ENCODE measurements at places on chromosomes 1 and 21. TPM values are rescaled to one million over a fixed set of nuclear protein-coding genes. Genes with fewer than 3 reads are reported as not detected.

GRCh38 chr1:200471739-200472138 lies 61.9 kb upstream of the ZNF281 start:
- DNase-seq = no peak

GRCh38 chr1:60745484-60745883 lies 336.9 kb upstream of the NFIA start:
- DNase-seq = no peak

- no peak for DNase-seq
These were observed 8.7 kb upstream of the DUSP12 start for GRCh38 chr1:161740921-161741320.

GRCh38 chr1:156559797-156560385 lies 12.5 kb downstream of the IQGAP3 start:
- no peak for DNase-seq

- DNase-seq = no peak
These were observed 4.6 kb upstream of the TRPM2 start for GRCh38 chr21:44348861-44349260.

- no peak for DNase-seq
These were observed 5.6 kb downstream of the ARHGEF16 start for GRCh38 chr1:3459940-3460671.

DNA sequence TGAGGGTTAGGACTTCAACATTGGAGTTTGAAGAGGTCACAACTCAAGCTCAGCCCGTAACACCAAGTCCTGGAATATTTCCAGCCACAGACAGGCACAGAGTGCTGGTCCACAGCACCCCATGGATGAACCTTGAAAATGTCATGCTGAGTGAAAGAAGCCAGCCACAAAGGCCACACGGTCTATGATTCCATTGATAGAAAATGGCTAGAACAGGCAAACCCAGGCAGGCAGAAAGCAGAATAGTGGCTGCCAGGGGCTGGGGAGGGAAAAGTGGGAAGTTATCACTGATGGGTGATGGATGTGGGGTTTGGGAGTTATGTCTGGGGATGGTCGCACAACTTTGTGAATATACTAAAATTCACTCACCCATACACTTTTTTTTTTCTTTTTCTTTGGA lies 21.3 kb downstream of the MX1 start:
- DNase-seq = no peak

- DNase-seq = no peak
These were observed 10.7 kb downstream of the SPEN start for GRCh38 chr1:15858069-15858670.

DNA sequence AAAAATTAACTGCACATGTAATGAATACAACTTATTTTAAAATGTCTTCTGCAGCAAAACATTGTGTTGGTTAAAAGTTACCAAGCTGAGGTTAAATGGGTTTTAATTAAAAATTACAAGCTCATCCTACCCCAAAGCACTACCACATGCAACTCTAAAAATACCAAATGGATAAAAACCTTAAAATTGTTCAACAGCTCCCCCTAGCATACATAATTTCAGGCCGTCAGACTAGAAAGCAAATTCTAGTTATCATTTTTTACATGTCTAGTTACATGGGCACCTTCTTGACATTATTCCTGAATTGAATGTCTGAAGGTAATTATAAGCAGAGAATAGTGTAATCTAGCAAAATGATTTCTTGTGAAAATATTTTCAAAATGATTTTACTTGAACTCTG lies 176.5 kb downstream of the C1orf21 start:
- DNase-seq = no peak

DNA sequence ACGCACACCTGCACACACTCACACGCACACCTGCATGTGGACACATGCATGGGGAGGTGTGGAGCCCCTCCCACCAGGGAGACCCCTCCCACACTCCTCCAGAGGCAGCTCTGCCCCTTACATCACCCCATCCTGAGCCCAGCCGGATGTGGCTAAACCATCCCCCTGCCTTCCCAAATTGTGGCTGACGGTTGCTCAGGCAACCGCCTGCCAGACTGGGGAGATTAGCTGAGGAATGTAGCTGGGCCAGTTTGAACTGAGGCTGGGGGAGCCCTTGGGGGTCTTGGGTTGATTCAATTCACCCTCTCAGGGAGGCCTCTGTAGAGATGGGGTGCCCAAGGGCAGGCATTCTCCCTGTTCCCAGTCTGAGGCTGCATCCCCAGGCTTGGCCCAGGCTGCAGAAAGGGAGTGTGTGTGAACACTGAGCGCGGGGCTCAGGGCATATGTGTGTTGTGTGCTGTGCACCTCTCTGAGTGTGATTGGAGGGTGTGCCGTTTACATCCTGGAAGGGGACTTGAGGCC lies 12.9 kb downstream of the PTPRU start:
- DNase-seq = no peak

DNA sequence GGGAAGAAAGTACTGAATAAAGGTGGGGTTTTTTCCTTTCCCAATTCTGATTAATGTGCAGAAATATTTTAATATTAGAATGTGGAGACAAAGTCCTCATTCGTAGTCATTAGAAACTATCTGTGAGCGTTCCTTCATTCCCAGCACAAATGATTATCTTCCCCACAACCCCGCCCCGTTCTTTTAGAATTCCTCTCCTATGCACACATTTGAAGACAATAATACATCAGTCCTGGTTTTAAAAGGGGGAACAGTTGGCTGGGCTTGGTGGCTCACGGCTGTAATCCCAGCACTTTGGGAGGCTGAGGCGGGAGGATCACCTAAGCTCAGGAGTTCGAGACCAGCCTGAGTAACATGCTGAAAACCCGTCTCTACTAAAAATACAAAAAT lies 876 bp downstream of the ALDH9A1 start:
- DNase-seq = no peak

DNA sequence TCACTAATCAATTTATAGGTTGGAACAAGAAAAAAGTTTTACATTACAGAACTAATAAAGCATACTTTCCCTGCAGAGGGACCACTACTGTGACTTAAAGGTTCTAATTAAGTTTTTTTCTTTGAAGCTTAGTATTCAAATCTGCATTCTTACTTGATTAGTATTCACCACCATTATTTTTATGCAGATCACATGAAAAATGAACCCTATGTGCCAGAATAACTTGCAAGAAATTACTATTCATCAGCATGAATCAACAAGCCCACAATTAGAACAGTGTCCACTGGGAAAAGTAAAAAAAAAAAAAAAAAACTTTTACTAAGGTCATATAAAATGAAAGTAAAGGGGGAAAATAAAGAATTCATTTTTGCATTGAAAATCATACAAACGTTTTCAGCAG lies 90.8 kb downstream of the SMYD3 start:
- DNase-seq = no peak

GRCh38 chr21:45747802-45748445 lies 104.4 kb downstream of the PCBP3 start:
- peak; percentile 4 for DNase-seq

DNA sequence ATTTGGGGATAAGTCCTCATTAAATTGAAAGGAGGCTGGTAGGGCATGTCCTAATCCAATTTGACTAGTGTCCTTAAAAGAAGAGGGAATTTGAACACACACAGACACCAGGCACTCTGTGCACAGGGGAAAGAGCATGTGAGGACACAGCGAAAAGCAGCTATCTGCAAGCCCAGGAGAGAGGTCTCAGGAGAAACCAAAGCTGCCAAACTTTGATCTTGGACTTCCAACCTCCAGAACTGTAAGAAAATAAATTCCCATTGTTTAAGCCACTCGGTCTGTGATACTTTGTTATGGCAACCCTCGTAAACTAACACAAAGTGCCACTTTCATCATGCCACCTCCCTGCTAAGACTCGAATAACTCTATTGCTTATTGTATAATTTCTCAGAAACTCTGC lies 13.8 kb downstream of the PLA2G4A start:
- DNase-seq = no peak

DNA sequence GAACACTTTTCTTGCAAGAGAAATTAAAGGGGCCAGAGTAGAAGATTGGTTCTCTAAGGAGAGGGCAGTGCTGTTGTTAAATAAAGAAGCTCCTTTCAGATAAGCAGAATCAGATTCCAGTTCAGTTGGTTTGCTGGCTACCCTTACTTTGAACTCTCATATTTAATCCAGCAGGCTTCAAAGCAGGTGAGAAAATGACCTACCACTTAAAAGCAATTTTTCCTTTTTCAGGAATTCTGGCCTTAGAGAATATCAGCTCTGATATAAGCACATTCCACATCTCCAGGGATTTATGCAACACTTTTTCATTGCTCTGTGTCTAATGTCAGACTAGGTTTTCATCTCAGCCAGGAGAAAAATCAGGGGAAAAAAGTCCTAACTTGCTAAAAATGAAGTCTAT lies 28.7 kb downstream of the WNT2B start:
- no peak for DNase-seq

DNA sequence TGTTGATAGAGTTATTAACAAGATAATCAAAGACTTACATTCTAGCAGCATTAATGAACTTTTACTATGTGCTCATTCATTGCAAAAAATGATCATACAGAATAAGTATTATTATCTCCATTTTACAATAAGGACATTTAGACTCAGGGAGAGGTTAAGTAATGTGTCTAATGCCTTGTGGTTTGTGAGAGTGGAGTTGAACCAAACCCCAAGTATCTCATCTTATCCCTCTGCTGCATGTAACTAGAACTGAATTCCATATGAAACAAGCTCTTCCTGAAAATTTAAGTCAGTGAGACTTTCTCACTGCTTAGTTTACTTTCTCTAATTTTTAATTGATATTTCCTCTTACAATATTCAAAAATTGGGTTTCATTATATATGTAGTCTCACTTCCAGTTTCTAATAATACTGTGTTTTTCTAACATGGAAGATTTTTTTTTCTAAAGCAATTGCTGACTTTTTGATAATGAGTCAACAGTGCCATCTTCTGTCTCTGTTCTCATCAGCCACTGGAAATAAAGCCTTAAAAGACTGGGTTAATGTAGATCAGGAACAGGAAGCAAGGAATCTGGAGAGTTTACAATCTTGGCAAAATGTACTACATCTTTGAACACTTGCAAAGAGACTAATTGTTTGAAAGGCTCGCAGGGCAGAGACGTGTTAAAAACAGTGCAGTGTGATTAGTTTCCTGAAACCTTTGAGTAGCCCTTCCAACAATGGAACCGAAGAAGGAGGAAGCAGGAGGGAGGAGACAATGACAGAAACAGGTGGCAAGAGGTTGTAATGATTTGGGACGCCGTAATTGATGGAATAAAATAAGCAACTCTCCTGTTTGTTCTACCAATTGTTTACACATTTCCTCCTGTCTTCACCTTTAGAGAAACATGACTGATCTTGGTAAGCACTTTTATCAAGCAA lies 567.6 kb downstream of the MRPL39 start:
- no peak for DNase-seq

DNA sequence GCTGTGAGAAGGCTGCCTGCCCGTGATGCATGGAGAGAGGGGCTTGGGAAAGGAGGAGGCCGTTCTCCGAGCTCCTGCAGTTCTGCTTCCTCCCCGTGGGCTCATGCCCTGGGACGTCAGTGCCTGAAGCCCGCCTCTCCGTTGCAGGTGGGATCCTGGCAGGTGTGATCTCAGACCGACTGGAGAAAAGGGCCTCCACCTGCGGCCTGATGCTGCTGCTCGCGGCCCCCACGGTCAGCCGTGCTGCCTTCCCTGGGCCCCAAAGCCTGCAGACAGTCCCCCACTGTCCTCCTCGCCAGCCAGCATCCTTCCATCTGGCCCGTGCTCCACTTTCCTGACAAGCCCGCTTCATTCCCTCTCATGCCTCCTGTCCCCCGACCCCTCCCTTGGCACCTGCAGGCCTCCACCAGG lies 50.9 kb downstream of the SLC37A1 start:
- no peak for DNase-seq

- DNase-seq = no peak
These were observed 12.4 kb upstream of the ZP4 start for GRCh38 chr1:237902960-237903743.

DNA sequence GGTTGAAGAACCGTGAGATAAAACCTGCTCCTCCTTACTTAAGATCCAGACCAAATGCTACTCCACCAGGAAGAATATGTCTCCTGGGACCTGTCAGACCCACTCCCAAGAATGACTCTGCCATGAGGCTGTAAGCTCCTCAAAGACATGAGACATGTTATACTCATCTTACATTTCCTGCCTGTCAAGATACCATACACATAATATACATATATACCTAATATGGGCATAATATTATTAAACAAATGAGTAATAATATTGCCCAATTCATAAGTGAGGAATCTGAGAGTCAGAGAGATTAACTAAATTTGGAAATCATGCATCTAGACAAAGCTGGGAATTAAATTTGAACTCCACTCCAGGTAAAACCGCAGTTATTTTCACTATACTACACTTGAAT lies 634.9 kb downstream of the LMO4 start:
- no peak for DNase-seq

- no peak for DNase-seq
These were observed 40.4 kb downstream of the LDLRAD2 start for GRCh38 chr1:21852282-21853130.

DNA sequence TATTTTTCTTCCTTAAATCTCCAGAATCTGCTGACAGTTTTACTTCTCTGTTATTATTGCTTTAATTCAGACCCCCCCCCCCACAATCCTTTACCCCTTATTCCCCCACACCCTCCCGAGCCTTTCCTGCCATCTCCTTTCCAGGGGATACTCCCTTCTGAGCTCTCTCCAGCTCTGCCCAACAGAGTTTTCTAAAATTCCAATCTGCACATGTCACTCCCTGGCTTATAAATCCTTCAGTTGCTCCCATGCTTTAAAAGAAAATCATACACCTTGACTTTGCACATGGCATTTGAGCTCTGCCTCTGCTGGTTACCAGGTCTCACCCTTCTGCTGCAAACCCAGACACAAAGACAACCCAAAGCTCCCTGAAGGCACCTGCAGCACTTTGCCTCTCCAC lies 11.7 kb upstream of the EPS8L3 start:
- DNase-seq = no peak

DNA sequence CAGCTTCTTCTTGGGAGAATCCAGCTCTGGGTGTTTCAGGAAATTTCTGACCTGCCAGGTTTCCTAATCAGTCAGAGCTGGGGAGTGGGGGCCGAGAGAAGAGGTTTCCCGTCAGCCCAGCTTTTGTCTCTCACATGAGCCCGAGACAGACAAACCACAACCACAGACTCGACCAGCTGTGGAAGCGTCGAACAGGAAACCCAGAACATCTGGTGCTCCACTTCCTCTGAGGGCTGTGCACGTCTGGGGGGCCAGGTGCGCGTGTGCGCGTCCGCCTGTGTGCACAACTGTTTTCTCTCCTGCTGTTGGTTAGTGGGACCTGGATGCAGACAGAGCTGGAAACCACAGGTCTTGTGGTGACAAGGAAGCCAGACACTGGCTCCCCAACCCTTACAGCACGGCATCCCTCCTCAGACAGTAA lies 113.0 kb upstream of the SLC25A33 start:
- DNase-seq = no peak

- DNase-seq = no peak
These were observed 345.1 kb downstream of the LMO4 start for GRCh38 chr1:87673748-87674147.

The NPR1 gene
- 2.1 TPM for total RNA-seq

The CCSAP gene
- 3.0 TPM for total RNA-seq

The CFAP141 gene
- not detected for total RNA-seq

The CCNL2 gene
- 134 TPM for total RNA-seq

The HTR6 gene
- total RNA-seq = not detected

The MPL gene
- not detected for total RNA-seq

The CFAP298 gene
- total RNA-seq = 62.6 TPM
